Activated CD4-positive, alpha-beta T cell treated with anti-CD3 and anti-CD28 coated beads, Interleukin-2, amount 10 ng/mL, durations not matched to agents 7 days and 5 days (primary cell): ENCODE measurements at places on chromosomes 16 and 17.

DNA sequence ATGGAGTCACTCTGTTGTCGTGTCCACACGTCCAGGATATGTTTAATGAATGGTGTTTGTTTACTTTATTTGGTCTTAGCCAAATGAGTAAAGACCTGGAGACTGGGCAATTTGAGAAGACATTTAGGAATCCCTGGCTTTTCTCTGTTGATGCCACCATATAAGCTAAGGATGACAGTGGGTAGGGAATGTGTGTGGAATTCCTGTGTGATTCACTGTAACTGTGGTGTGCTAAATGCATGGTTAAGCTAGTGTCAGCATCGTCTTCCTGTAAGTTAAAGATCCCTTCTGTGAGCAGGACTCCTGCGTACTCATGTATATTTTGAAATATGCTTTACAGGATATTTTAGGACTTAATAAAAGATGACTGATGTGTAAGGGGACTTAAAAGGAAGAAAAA is 26.4 kb downstream of the GOSR1 start:
- no peak for DNase-seq

GRCh38 chr16:84526794-84527531 is 22.5 kb upstream of the MEAK7 start:
- no peak for DNase-seq

DNA sequence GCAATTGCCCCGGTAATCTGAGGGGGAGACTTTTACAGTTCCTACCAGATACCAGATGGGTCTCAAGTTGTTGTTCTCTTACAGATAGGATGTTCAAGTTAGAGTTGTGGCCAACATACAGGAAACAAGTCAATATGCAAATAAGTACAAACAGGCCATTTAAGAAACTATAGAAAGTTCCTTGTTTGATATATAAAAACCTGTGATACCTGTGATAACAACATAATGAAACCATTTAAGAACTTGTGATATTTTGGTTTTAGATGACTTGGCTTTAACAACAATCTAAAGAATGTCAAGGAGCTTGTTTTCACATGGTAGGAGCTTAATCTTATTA is 16.8 kb downstream of the CDR2 start:
- DNase-seq: no peak

DNA sequence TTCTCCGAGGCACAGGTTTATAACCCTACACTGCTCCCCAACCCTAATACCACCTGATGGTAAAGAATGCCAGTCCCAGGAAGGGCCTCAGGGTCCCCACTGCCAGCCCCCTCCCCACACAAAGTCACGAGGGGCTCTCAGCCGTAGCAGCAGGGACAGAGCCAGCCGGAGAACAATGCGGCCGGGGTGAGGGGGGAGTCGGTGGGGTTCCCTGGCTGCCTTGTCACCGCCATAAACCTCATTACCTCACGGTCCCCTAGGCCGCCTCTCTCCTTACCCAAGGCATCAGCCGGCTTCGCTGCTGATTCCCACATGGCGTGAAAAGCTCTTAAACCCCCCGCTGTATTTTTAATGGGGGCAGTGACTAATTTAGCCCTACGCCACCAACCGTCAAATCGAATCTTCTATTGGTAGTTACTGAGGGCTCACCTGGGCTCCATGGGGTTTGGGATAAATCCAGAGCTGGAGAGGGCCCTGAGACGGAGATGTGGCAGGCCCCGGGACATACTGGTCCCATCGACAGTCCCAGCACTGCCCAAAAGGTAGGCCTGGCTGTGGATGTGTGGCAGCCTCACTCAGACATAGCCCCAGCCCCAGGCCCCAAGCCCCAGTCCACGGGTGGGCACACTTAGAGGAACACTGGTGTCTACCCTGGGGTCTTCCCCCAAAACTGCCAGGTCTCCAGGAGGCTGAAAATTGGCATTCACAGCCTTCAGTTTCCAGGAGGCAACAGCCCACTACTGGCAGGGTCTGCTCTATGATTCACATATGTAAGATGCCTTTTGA is 115.3 kb downstream of the C16orf78 start:
- no peak for DNase-seq

DNA sequence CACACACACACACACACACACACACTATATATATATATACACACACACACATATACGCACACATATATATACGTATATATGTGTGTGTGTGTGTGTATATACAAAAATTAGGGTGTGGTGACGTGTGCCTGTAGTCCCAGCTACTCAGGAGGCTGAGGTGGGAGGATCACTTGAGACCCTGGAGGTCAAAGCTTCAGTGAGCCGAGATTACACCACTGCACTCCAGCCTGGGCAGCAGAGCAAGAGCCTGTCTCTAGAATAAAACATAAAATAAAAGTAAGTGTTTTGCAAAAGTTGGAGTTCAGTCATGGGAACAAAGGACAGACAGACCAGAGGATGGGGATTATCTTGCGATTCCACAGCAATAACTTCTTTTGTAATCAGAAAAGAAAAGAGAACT is 10.8 kb downstream of the NUPR1 start:
- DNase-seq: no peak

- no peak for DNase-seq
These were observed 9.7 kb upstream of the HEXD start for GRCh38 chr17:82408288-82408937.

DNA sequence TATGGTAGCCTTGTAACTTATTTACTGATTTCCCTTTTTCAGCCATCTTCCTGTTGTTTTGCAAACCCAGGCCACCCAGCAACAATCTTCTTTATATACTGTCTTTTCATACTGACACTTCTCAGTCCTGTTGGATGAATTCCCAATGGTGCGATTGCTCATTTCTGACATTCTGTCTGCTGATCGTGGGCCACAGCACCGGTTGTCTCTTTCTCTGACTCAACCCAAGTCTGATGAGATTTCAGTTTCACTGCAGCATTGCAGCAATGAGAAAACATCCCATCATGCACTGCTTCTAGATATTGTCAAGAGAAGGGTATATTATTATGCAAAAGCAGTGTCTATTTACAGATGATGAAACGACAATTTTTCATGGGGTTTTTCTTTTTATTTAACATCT is 349.2 kb upstream of the HSBP1 start:
- DNase-seq: no peak

GRCh38 chr17:60154616-60155426 is 5.0 kb downstream of the CA4 start:
- no peak for DNase-seq

GRCh38 chr16:4241258-4241927 is 487 bp downstream of the SRL start:
- no peak for DNase-seq

GRCh38 chr17:29581583-29582253 is 7.7 kb downstream of the GIT1 start:
- no peak for DNase-seq

- no peak for DNase-seq
These were observed 15.7 kb downstream of the NOL11 start for GRCh38 chr17:67733449-67733848.
